DND-41 (cell line): ENCODE measurements at places on chromosomes 12 and 14.

GRCh38 chr14:52369305-52369801 is 55.2 kb downstream of the PTGER2 start:
- H3K27me3 ChIP-seq = no peaks in the 10 kb centered on the region
- H3K4me3 ChIP-seq = no peak overlapping the region
- H3K27ac ChIP-seq = no peak overlapping the region
- no peaks in the 10 kb centered on the region for H3K4me1 ChIP-seq
- no peak for DNase-seq
- H3K36me3 ChIP-seq = no peaks in the 10 kb centered on the region

GRCh38 chr12:112261559-112261958 is 120.7 kb downstream of the HECTD4 start:
- H3K36me3 ChIP-seq = peaks cover 45% of the 10 kb centered on the region
- no peaks in the 10 kb centered on the region for H3K27me3 ChIP-seq
- H3K4me3 ChIP-seq = no peak overlapping the region
- H3K27ac ChIP-seq = no peak overlapping the region

DNA sequence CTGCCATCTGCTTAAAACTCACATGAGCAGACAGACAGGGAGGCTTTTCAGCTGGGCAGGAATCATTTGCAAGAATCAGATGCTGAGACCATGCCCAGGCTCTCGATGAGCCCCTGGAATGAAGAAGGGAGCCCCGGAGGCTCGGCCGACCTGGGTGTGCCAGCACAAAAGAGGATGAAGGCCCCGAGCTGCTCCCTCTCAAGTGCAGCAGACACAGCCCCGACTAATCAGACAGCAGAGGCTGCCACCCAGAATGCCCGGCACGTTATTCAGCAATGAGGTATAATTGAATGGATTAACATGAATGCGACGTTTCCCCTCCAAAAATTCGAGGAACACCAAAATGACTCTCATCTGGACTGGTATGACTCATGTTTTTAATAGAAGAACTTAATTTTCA is 58.9 kb downstream of the BCL11B start:
- no peaks in the 10 kb centered on the region; the same call in 1 of the 2 replicates for H3K4me1 ChIP-seq
- H3K27me3 ChIP-seq = no peaks in the 10 kb centered on the region
- H3K4me3 ChIP-seq = no peak overlapping the region
- DNase-seq = no peak

- H3K4me3 ChIP-seq = no peak overlapping the region
- H3K27me3 ChIP-seq = peaks cover 27% of the 10 kb centered on the region
- H3K27ac ChIP-seq = no peak overlapping the region
- H3K4me1 ChIP-seq = no peaks in the 10 kb centered on the region
- DNase-seq = no peak
Observed at GRCh38 chr12:57553343-57554202, 3.7 kb downstream of the KIF5A start.

GRCh38 chr14:99164712-99165111 is 107.3 kb downstream of the BCL11B start:
- no peaks in the 10 kb centered on the region for H3K4me1 ChIP-seq
- H3K36me3 ChIP-seq = no peaks in the 10 kb centered on the region
- no peaks in the 10 kb centered on the region for H3K27me3 ChIP-seq

- no peaks in the 10 kb centered on the region for H3K4me1 ChIP-seq
- no peaks in the 10 kb centered on the region for H3K36me3 ChIP-seq
- H3K4me3 ChIP-seq = no peak overlapping the region
- DNase-seq = no peak
- H3K27ac ChIP-seq = no peak overlapping the region
- H3K27me3 ChIP-seq = no peaks in the 10 kb centered on the region
Observed at GRCh38 chr12:126362493-126362892, 1297.3 kb downstream of the AACS start.

DNA sequence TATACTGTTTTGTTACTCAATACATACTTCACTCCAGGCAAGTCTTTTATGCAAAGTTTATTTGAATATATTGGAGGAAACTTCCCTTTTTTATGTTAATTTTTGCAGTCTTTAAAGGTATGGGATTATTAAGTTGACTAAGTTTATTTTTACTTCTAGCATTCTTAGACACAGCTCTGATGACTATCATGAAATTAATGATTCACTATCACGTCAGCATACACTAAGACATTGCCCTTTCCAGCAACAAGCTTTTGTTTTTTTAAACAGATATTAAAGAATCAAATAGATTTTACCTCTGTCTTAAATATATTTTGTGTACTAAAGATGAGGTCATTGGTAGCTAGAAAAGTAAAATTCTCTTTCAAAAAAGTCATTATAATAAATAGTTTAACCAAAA is 52.1 kb downstream of the DERA start:
- H3K4me1 ChIP-seq = no peaks in the 10 kb centered on the region
- peaks cover 31% of the 10 kb centered on the region for H3K36me3 ChIP-seq
- no peak overlapping the region for H3K4me3 ChIP-seq

GRCh38 chr12:7645395-7646177 is 20.1 kb downstream of the APOBEC1 start:
- peak; percentile 45 for DNase-seq
- H3K36me3 ChIP-seq = no peaks in the 10 kb centered on the region
- no peak overlapping the region for H3K27ac ChIP-seq
- H3K4me3 ChIP-seq = no peak overlapping the region

GRCh38 chr14:101884934-101885576 is 79.3 kb upstream of the DYNC1H1 start:
- H3K36me3 ChIP-seq = peaks cover 86% of the 10 kb centered on the region
- H3K27ac ChIP-seq = no peak overlapping the region; the same call in 1 of the 2 replicates
- H3K4me1 ChIP-seq = no peaks in the 10 kb centered on the region
- H3K4me3 ChIP-seq = no peak overlapping the region

DNA sequence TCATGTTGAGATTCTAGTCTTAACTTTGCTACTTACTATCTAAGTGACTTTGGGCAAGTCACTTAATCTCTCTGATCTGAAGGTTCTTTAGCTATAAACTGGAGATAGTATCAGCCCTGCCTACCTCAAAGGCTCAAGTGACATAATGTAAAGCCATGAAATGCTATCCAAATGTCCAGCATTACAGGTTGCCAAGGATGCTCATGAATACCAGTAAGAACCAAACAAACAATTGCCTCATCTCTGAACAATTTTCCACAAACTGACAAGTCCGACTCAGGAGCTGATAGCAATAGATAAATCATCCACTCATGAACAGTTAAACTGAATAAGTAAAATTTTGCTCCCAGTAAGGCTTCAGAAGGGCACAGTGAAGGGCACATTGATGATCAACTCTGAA is 51.5 kb downstream of the LMNTD1 start:
- H3K4me3 ChIP-seq = no peak overlapping the region
- no peaks in the 10 kb centered on the region for H3K4me1 ChIP-seq
- no peaks in the 10 kb centered on the region for H3K36me3 ChIP-seq

GRCh38 chr12:47808050-47808449 is 11.7 kb downstream of the HDAC7 start:
- H3K4me1 ChIP-seq = peaks cover 56% of the 10 kb centered on the region
- H3K4me3 ChIP-seq = peak overlapping the region; percentile 12; the same call in 1 of the 2 replicates
- H3K36me3 ChIP-seq = no peaks in the 10 kb centered on the region

GRCh38 chr14:64502887-64503433 is 678 bp downstream of the ZBTB25 start:
- peaks cover 64% of the 10 kb centered on the region for H3K4me1 ChIP-seq
- H3K27ac ChIP-seq = peak overlapping the region; percentile 97
- peaks cover 11% of the 10 kb centered on the region for H3K36me3 ChIP-seq
- H3K4me3 ChIP-seq = peak overlapping the region; percentile 58

GRCh38 chr14:79578470-79578869 is 632.8 kb downstream of the DIO2 start:
- no peak overlapping the region for H3K4me3 ChIP-seq
- H3K27me3 ChIP-seq = no peaks in the 10 kb centered on the region

GRCh38 chr12:127278351-127278750 is 988.6 kb upstream of the TMEM132C start:
- H3K27ac ChIP-seq = no peak overlapping the region
- H3K4me1 ChIP-seq = no peaks in the 10 kb centered on the region
- no peaks in the 10 kb centered on the region for H3K27me3 ChIP-seq
- no peak for DNase-seq
- no peaks in the 10 kb centered on the region for H3K36me3 ChIP-seq

DNA sequence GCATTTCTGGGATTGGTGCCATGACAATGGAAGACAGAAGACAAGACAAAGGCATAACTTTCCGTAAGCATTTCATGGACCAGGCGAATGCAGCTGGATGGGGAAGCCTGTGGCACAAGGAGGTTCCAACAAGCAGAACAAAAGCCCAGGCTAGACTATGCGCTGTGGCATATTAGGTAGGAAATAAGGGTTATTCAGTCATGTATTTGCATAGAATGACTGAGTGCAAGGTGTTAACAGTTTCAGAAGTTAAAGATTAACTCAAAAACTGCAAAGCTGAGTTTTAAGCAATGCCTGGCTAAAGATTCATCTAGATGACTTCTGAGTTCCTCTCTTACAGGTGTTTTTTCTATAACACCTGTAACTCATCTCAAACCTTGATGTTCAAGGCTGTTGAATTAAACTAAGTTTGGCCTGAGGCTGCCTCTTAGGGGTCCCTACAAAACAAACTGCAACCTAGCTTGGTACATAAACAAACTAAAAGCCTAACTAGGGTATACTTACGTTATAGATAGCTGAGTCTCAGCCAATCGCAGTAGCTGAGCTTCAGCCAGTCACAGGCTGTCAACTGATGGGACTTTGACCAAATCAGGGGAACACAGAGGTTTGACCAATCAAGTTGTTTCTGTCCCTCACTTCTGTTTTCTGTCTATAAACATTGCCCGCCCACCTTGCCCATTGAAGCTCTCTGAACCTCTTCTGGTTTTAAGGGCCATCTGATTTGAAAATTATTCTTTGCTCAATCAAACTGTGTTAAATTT is 52.2 kb upstream of the PLBD1 start:
- no peak overlapping the region for H3K4me3 ChIP-seq
- no peaks in the 10 kb centered on the region for H3K36me3 ChIP-seq
- no peaks in the 10 kb centered on the region for H3K4me1 ChIP-seq
- peaks cover 1% of the 10 kb centered on the region for H3K27me3 ChIP-seq
- no peak for DNase-seq

DNA sequence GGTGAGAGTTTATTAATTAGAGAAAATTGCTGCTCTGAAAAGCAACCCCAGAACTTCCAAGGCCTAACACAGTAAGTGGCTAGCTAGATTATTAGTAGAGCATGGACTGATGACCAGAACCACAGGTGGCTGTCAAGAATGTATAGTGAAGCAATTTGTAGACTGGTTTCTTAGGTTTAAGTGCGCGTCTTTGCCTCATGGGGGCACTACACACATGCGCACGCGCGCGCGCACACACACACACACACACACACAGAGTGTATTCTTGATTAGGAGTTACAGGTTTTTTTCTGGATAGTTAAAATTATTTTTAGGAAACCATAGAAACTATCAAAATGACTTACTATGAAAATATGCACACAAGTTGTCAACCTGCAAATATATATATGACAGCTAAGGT is 66.5 kb downstream of the BHLHE41 start:
- peaks cover 6% of the 10 kb centered on the region for H3K27me3 ChIP-seq
- H3K27ac ChIP-seq = no peak overlapping the region
- no peaks in the 10 kb centered on the region for H3K36me3 ChIP-seq
- DNase-seq = peak; percentile 6
- H3K4me3 ChIP-seq = no peak overlapping the region

DNA sequence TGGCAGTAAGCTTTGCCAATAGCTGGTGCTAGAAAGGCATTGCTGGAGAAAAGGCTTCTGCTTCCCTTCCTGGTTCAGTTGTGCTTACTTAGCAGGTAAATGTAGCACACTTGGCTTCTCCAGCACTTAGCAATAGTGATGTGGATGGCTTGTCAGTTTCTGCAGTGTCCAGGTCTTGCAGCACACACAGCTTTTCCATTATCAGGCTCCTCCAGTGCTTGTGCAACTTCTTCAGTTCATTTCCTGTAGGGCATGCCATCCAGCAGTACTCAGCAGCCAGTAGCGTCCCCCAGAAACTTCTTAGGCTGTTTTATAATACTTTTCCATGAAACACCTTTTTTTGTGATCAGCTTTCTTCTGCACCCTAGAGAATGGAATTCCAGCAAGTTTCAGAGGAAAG is 154.6 kb downstream of the SLC6A15 start:
- no peak overlapping the region for H3K27ac ChIP-seq
- DNase-seq = no peak
- H3K27me3 ChIP-seq = no peaks in the 10 kb centered on the region
- H3K4me1 ChIP-seq = no peaks in the 10 kb centered on the region
- H3K36me3 ChIP-seq = no peaks in the 10 kb centered on the region

DNA sequence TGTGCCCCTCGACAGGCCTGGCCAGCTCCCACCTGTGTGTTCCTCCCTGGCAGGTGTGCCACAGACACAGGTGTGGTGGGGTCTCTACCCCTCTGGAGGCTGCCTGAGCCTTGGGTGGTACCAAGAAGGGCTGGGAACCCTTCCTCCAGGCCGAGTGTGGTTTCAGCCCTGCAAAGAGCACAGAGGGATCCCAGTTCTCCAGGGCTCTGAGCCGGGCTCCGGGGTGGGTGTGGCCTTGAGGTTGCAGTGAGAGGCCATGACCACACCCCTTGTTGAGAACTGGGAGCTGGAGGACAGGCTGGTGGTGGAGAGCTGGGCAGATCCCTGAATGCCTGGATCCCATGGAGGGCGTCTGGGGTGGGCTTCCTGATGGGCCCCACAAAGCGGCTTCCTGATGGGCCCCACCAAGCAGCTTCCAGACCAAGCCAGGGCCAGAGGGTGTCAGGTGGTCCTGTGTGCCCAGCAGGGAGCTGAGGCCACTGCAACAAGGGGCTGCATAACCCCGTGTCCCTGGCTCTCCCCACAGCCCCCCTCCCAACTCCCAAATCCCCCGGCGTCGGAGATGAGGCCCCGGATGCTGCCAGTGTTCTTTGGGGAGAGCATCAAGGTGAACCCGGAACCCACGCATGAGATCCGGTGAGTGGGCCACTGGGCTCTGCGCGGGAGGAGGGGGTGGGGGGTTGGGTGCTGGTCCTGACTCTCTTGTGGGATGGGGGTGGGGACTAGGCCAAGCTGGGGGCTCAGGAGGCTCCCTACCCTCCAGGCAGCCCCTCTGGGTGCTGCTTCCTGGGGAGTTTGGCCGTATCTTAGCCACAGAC is 16.6 kb downstream of the RFLNA start:
- H3K36me3 ChIP-seq = no peaks in the 10 kb centered on the region
- H3K27ac ChIP-seq = no peak overlapping the region
- H3K4me3 ChIP-seq = no peak overlapping the region
- H3K4me1 ChIP-seq = no peaks in the 10 kb centered on the region
- H3K27me3 ChIP-seq = no peaks in the 10 kb centered on the region

DNA sequence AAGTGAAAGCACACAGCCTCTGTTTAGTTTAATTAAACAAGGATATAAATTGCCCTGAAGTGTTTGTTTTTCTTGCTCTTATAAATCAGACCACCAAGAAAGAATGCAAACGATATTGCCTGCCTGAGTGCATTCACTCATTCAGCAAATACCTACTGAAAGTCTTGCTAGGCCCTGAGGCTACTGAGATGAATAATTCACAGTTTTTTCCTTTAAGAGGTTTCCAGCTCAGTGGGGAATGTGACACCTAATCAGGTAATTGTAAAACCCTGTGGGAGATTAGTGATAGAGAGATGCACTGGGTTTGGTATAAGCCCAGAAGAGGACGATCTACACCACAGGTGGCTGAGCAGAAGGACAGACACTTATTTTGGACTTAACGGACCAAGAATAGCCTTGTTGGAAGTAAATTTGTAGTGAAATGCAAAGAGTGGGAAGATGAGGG is 151.4 kb downstream of the SLC35F4 start:
- no peaks in the 10 kb centered on the region for H3K36me3 ChIP-seq
- no peak overlapping the region for H3K27ac ChIP-seq
- no peak overlapping the region for H3K4me3 ChIP-seq
- no peak for DNase-seq
- no peaks in the 10 kb centered on the region for H3K27me3 ChIP-seq

GRCh38 chr14:102906616-102907302 is 15.7 kb upstream of the AMN start:
- no peak for DNase-seq
- no peaks in the 10 kb centered on the region for H3K27me3 ChIP-seq
- no peaks in the 10 kb centered on the region for H3K4me1 ChIP-seq
- H3K27ac ChIP-seq = no peak overlapping the region
- H3K4me3 ChIP-seq = no peak overlapping the region
